Neuronal stem cell (in vitro differentiated cells): ENCODE measurements at places on chromosomes 11 and 22.

GRCh38 chr11:19648321-19648720 is 64.3 kb upstream of the NAV2 start:
- DNase-seq: no peak

DNA sequence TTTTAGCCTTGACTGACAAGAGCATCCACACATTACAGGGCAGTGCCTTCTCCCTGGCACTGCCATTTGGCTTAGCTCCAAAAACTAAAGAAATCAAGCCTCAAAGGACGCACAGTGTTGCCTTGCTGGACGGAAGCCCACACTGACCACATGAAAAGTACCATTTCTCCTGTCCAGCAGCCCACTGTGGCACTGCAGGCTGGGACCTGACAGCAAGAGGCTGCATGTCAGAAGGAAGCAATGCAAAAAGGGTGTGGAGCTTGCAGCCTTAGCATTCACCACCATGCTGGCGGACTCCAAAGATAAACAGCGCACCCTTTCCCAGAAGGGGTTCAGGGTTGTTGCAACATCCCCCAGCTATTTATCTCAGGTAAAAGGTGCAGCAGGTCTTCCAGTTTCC is 109.3 kb upstream of the BMAL1 start:
- DNase-seq: no peak

DNA sequence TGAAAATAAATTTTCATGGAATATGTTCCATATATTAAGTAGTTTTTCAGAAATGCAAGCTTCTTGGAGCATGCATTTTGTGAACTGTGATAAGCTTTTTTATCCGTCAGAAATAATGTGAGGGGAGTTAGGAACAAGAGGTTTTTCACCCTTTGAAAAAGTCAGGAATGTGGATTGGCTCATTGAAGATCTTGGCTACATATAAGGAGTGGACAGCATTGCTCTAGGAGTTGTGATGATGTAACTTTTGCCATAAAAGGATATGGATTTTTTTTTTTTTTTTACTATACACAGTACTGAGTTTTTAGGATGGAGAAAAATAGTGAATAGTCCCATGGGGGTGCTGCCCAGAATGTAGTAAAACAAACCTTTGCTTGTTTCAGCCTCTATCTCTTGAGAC is 180.2 kb downstream of the NAV2 start:
- no peak for DNase-seq

DNA sequence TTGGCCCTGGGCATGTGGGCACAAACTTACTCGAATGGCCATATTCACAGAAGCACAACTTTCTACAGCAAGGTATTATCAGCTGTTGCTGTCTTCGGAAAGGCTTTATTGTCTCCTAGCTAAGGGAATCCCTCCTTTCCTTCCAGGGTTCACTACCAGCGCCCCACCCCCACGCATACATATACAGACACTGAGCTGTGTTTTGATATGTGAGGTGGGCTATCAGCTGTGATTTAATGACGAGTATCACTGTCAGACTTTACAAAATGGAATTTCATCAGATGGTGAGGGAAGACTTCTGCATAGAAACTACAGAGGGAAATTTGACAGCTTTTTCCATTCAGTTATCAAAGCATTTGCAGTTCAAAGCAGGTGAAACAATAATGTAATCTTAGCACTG is 730.2 kb downstream of the NTM start:
- DNase-seq: no peak

DNA sequence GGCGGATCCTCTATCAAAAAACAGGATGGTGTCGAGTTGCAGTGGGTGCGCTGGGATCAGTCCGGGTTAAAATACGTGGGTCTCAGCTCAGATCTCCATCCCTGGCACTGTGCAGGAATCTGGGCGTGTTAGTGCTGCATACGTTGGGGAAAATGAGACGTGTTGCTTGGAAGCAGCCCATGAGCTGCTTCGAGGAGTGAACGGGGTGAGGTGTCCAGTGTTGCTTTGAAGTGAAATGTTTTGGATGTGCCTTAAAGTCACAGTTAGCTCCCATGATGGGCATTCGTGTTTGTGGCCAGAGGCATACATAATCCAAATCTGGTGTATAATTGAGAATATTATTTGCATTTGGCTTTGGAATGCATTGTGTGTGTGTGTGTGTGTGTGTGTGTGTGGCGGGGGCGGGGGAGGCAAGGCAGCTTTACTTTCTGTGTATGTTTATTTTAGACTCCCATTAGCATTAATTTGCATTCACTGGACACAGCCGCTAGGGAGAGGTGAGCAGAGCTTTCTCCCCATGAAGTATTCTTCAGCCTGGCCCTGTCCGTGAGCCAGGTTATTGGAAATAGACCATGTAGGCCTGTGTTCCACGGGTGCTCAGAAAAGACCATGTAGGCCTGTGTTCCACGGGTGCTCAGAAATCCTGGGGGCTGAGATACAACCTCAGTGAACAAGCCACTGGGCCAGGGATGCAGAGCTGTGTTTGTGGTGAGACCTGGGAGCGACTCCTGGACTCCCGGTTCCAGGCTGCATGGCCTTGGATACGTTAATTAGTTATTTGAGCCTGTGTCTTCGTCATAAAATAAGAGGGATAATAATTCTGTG is 134.6 kb downstream of the ST3GAL4 start:
- DNase-seq: no peak
